ENCODE measurements at places on chromosomes 7 and 10.
A peak's percentile ranks its signal among the peaks of the same experiment; 100 is the strongest.

DNA sequence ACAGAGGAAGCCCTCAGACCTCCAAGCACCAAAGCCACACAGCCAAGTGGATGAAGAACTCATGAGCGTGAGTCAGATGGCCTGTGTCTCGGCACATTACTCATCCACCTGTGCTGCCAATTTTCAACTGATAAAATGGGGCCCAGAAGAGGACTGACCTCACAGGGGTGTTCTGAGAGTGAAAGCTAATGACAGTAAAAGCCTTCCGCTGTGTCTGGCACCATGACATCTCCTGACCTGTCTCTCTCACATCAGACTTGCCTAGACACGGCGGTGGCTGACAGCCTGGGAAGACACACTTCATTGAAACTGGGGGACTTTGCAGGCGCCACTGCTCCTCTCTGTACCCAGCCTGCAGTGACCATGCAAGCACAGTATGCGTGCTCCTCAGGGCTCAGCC is 8.3 kb upstream of the SLC18A3 start:
- DNase-seq = no peak

DNA sequence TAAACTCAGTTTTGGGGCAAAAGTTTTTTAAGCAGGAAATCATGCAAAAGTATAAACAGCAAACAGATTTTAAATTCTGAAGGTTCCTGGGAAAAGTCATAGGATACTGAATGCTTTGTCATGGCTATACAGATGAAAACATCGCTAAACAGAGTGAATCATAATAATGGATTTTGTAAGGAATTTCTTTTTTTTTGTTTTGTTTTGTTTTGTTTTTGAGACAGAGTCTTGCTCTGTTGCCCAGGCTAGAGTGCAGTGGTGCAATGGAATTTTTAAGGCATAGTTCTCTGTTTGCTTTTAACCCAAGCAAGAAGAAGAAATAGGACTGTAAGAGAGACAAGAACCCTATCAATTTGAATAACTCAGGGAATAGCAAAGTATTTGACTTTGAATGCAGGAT is 285.3 kb downstream of the NRG3 start:
- DNase-seq = no peak

GRCh38 chr10:49351669-49352068 is 44.2 kb downstream of the DRGX start:
- DNase-seq = no peak

DNA sequence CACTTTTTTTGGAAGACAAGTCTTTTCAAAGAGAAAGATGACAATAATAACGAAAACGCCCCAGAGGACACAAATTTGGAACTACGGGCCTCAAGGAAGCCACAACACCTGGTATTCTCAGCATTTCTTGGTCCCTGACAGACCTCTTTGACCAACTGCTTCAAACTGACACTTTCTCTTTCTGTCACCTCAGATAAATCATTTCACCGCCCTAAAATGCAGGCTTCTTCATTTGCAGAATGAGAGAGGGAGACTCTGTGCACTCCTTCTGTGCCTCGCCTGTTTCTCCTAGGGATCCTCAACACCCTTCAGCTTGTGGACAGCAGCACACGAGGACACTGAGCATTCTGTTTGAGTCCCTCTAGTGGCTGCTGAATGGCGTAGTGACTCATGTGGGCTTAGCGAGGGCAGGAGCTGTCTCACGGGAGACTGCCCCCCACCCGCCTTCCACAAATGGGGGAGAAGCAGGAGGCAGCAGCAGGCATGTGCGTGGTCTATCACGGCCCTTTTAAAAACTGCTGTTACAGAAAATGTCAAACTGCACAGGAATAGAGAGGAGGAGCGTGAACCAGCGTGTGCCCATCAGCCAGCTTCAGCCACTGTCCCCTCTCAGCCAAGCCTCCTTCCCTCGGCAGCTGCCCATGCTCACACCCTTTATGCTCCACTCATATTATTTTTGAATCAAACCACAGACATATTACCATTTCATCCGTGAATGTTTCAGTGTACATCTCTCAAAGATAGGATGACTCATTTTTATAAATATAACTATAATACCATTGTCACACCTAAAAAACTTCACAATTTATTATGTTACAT is 41.4 kb downstream of the GSDME start:
- peak; percentile 33 for DNase-seq

DNA sequence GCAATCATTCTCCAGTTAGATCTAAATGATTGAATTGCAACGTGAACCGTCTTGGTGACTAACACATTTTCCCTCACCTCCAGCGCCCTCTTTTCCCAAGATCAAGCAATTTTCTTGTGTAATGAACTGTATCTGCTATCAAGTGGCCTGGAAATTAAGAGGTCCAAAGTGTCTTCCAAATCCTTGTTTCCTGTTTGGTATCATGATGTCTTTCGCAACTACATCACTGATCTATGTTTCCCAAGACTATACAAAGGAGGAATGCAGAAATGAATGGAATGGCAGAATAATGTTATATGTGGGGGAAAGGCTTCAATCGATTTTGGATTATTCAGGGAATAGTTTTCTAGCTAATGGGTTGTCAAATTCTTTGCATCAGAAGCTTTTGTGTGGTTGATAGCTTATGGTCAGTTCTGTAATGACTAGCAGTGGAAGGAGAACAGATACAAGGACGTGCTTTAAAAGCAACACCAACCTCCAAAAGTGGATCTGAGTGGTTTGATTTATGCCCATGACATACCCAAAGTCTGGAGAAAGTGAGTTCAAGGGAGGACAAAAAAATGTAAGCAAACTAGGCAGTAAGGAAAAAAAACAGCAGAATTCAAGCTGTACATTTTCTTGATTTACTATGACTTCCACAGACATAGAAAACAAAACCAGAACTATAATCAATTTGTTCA is 14.6 kb upstream of the ZEB1 start:
- DNase-seq = no peak

- DNase-seq = no peak
These were observed 107.8 kb downstream of the ARHGAP22 start for GRCh38 chr10:48496831-48497779.

GRCh38 chr10:69484736-69485135 is 33.5 kb downstream of the TSPAN15 start:
- no peak for DNase-seq

DNA sequence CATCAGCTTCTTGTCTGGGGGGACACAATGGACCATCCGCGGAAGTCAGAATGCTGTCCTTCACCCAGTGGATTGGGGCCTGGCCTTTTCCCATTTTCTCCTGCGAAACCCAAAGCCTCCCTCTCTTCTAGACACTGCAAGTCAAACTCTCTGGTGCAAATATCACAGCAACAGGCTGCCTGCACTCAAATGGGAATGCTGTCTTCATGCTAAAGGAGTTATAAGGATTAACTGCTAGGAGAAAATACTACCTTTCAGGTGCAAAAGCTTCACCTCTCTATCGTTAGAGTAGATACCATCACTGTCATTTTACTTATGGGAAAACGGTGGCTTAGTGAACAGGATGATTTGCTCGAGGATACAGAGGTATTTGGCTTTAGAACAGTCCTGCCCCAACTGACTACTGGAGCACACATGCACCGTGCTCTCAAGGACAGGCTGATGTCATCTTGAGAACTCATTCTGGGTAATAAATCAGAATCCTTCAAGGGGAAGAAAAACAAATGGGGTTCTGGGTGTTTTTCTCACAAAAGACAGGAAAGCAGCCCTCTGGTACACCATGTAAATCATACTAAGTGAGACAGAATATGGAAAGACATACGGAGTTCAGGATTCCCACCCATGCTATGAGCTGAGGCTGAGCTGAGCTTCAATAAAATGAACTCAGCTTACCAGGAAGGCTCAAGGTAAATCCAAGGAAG is 100.9 kb downstream of the SAMD9 start:
- no peak for DNase-seq

DNA sequence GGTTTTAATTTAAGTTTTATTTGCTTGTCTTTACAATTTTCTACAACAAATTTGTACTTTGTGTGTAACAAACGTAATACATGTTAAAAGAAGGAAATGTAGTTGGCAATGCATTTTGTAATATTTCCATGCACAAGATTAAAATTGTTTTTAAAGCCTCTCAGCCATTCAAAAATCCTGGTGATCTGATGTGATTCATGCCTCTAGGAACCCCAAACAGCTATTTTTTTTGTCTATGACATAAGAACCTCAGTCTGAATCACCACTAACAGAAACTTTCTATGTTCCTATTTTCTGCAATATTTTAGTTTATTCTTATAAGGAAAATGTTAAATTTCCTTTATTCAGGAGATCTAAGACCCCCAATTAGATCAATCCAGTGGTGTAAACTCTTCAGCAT is 183.1 kb upstream of the YAE1 start:
- DNase-seq = no peak

DNA sequence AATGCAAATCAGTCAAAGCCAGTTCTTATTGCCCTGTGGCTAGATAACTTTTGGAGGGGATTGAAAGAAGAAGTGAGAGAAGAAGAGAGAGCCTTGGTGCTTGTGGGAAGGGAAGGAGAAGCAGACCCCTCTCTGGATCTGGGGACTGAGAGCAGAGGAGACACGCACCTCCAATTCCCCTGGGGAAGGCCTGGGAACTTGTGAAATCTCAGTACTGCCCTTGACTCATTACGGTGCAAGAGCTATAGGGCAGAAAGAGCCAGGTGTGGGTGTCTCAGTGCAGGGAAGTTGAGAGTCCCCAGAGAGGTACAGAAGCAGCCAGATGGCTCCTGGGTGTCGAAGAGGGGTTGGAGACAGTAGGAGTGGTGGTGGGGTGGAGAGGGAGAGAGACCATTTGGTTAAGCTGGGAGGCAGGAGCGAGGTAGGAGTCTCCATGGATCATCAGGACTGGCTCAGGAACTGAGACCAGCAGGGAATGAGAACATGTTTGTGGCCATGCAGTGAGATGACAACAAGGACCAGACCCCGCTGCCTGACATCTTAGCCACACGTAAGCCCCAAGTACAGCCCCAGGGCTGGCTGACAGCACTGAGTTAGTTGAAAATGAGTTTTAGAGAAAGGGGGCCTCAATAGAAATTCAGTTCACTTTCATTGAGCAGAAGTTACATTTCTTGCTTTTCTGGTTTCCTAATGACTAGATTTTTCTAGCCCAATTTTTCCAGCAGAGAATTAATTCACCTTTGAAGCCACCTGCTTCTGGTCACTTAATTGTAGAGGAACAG is 238.2 kb downstream of the BUB3 start:
- DNase-seq = no peak

- no peak for DNase-seq
These were observed 25.8 kb downstream of the DOCK1 start for GRCh38 chr10:126930883-126931503.
